ENCODE measurements at places on chromosomes 5 and 9.

DNA sequence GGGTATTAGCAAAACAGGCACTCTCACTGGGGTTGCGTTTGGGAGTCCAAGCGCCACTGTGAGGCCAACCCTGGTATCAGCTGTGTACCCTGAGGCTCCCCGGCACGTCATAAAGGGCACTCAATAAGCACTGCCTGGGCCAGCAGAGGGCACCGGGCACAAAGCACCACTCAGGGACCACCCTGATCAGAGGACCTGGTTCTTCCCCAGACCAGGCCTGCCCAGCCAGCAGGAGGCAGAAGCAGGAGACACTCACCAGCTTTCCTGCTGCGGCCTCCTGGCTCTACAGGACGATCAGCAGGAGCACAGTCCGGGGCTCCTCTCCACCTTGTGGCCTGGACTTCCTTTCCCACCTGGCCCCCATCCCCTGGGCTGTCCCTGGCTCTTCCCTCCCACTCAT is 12.6 kb downstream of the MGAT1 start:
- peak; percentile 31 for DNase-seq

DNA sequence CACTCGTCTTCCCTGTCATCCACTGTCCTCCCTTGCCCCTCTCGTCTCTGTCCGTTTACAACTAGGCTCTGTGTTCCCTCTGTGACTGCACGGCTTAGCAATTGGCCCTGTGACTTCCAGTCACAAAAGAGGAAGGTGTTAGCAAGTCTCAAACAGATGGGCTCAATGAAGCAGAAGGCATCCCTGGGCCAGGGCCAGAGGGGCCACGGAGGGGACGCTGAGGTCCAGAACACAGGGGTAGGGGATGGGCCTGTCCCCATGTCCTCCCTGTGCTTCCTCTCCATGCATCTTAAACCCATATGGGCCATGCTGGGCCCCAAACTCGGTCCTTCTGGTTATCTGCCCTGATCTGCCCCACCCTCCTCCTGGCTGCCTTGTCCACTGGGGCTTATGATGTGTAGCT is at the start of gene CD72:
Gene CD72 (minus strand): TSS at position 89 of the 403 bp plus-strand sequence. CDS start 110 bp downstream, outside the sequence.
- no peak for DNase-seq

- no peak for DNase-seq
Observed at GRCh38 chr9:98540476-98540875, 168.3 kb downstream of the GABBR2 start.

- no peak for DNase-seq
Observed at GRCh38 chr9:86990290-86990689, 43.0 kb upstream of the GAS1 start.

DNA sequence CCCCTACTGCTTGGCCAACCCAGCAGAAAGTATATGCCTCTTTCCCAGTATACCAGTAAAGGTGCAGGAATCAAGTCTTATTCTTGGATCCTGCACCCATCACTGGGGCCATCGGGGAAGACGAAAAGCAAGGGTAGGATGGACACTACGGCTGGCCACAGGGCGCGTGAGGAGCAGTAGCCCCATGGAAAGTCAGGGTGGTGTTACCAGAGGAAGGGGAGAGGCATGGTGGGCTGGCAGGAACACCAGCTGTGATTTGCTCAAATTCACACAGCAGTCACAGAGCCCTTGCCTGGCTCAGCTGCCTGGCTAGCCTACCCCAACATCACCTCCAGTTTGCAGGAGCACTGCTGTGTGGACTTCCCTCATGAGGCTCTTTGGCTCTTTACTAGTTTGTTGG is 34.5 kb upstream of the SAP30L start:
- DNase-seq = no peak

DNA sequence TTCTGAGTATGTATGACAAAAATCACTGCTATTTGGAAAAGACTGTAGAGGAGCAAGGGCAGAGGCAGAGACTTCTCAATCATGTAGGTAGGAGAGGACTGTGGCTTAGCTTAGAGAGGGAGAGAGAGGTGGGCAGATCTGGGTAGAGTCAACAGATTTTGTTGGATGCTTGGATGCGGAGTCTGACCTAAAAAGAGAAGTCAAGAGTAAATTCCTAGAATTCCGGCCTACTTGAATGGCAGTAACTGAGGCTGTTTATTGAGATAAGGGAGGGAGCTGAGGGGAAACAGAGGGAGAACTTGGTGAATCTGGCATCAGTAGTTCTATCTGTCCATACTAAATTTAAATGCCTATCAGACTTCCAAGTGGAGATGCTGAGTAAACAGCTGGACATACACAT is 2.4 kb downstream of the TICAM2 start:
- DNase-seq = no peak

DNA sequence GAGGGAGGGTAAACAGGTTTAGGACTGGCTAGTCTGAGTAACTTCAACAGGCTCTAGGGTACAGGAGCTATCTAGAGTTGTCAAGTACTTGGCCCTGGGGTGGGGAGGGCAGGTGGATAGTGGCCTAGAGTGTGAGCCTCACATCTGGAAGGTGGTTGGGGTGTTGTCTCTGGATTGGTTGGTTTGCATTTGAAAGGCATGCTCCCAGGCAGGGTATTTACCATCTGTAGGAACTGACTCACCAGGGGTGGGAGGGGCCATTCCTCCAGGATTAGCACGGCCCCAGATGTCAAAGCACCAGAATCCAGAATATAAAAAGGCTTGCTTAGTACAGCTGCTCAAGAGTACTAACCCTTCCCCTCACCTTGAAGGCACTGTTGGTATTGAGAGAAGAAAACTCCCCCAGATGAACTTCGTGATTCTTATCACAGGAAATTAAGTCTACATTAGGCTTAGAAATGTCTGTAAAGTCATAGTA is 193.3 kb downstream of the NTRK2 start:
- DNase-seq = no peak

DNA sequence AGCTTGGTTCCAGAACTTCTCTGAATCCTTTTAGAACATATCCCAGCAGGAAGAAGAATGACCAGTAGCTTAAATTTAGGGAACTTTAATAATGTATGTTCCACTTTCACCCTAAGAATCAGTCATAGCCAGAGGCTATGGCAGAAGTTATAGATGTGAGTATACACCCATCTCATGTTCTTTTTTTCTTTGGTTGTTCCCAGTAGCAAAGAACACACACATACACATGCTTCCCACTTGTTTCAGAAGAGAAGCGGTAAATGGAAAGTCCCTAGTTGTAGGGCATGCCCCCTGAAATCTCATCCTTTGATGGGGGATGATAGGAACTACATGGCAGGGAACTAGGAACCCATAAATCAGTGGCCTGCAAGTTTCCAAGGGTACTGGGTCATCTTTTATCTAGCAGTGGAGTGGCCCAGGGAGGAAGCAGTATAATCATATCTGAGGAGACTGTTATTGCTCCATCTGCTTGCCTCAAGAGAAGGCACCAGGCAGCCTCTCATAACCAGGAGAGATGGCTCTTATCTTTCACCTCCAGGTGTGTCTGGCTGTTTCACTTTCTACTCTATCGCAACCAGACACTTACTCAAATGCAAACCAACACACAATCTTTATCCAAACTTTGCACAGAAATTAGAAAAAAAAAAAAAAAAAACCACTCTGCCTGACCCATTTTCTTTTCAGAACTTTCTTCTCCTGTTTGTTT is 109.5 kb downstream of the SNCAIP start:
- no peak for DNase-seq

DNA sequence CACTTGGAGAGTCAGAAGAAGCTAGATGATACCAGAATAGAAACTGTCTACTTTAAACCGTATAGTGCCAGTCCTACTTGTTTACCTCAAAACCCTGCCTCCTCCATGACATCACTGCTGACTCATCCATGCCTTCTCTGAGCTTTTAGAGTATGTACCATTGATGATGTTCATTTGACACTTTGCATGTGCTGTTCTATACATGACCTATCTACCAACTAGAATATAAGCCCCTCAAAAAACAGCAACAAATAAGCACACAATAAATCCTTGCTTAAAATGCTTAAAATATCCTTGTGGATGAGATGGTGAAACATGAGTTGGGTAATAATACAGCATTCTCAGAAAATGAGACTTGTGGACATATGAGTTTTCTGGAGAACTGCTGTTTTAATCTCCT is 2.6 kb downstream of the CTNNAL1 start:
- DNase-seq = peak; percentile 55

DNA sequence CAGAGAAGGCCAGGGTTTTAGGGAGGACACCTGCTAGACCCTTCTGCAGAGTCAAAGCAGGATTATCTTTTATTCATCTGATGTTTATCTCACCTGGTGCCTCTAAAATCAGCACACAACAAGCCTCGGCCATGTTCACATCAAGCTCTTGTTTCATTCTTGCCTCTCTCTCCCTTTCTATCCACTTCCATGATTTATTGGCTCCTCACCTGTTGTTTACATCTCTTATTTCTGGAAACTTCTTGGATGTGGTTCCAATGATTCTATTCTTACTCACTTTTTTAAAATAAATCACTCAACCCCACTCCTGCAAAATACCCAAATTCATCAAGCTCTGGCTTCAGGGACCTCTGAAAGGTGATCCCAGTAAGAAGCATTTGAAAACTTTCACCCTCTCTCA is 407.0 kb upstream of the KLF4 start:
- DNase-seq = no peak

GRCh38 chr9:88198341-88198807 is 60.1 kb upstream of the SPATA31C2 start:
- no peak for DNase-seq

DNA sequence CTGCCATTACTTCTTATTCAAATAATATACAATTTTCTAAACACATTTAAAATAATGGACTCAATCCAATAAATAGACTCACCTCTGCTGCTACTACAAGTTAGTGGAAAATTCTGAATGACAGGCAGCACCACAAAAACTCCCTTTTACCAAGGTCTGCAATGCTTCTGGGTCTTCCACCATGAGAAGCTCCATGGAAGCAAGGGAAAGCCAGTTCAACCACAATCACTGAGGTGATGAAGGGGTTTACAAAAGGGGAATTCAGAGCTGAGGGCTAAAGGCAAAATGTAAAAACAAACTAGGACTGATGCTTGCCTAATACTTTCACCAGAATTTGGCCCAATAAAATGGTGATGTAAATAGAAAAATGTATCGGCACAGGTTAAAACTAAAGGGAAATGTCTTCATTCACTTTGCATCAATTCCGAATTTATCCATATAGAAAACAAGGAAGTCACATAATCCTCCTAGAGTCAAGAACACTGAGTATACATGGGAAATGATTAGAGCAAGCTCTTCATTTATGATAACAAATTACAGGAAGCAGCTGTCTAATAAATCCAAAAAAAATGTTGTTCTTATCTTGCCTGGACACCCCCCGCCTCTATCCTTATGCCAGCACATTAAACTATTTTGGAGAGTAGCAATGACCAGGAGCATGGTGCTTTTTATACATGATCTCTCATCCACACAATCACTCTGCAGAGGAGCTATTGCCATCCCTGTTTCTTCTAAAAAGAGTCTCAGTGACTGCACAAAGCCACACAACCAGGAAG is 66.3 kb upstream of the NFIB start:
- DNase-seq = no peak

DNA sequence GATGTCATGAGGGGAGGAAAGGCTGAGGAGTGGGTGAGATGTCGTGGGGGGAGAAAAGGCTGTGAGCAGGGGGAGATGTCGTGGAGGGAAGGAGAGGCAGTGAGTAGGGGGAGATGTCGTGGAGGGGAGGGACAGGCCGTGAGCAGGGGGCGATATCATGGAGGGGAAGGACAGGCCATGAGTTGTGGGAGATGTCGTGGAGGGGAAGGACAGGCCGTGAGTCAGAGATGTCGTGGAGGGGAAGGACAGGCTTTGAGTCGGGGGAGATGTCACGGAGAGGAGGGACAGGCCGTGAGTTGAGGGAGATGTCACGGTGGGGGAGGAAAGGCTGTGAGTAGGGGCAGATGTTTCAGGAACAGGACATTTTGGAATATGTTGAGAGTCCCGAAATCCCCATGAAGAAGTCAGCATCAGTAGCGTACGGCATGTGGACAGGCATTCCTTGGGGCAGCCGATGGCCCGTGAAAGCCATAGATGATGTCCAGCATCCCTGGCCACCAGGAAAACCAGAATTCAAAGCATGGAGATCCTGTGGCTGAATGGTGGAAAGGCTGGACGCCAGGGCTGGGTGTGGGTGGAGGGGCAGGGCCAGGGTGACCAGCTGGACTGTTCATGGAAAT is 8.3 kb upstream of the SLC6A19 start:
- no peak for DNase-seq

GRCh38 chr9:137069508-137070091 is 757 bp downstream of the SAPCD2 start:
- DNase-seq = no peak

DNA sequence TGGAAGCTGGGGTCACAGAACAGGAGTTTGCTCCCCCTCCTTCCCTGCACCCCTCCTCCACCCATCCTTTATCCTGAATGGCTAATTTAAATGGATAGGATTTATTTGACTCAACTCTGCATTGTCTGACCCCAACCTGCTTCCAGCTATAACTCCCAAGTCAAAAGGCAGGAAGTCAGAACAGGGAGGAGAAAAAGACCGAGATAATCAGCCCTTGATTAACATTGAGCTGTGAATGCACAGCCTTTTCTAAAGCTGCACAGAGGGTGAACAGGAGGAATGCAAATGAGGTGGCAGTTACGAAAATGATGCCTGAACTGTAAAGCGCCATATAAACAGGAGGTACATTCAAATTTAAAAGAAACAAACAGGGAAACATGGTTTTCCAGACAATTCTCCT is 152.8 kb downstream of the SPOCK1 start:
- DNase-seq = no peak

GRCh38 chr9:83274787-83275186 is 211.8 kb upstream of the RASEF start:
- no peak for DNase-seq

GRCh38 chr5:164202338-164202737 is 696.9 kb downstream of the MAT2B start:
- no peak for DNase-seq

GRCh38 chr5:181261320-181262049 is 542 bp upstream of the TRIM52 start:
- peak; percentile 85 for DNase-seq

DNA sequence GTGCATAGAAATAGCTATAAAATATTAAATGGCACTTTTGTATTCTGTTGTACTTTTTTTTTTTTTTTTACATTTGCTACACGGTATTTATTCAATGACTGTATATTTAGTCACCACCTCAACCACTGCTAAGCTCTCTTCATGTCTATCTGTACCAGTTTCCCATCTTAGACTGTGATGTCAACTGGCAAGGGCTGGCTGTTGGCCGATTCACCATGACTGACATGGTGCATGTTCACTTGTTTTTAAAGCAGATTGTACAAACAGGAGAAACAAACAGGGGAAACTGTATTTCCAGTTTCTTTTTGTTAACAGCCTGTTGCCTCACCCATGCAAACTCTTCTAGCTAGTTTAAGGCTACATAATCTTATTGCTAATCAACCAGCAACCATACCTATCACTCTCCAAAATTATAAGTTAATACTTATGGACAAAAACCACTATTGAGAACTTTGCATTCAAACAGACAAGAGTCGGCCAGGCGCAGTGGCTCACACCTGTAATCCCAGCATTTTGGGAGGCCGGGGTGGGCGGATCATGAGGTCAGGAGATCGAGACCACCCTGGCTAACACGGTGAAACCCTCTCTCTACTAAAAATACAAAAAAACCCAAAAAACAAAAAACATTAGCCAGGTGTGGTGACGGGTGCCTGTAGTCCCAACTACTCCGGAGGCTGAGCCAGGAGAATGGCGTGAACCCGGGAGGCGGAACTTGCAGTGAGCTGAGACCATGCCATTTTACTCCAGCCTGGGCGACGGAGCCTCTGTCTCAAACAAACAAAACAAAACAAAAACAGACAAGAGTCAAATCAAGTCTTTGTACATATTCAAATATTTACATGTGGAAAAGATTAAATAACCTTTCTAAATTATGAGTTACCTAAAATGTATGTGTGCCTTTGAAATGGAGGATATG is 13.2 kb downstream of the ZFAND5 start:
- DNase-seq = no peak

- DNase-seq = no peak
Observed at GRCh38 chr9:7366121-7366520, 433.5 kb downstream of the DMAC1 start.
